Amniotic stem cell (primary cell): ENCODE measurements at places on chromosomes 3 and 15.

- DNase-seq = no peak
Observed at GRCh38 chr3:16289144-16289889, 24.3 kb downstream of the OXNAD1 start.

DNA sequence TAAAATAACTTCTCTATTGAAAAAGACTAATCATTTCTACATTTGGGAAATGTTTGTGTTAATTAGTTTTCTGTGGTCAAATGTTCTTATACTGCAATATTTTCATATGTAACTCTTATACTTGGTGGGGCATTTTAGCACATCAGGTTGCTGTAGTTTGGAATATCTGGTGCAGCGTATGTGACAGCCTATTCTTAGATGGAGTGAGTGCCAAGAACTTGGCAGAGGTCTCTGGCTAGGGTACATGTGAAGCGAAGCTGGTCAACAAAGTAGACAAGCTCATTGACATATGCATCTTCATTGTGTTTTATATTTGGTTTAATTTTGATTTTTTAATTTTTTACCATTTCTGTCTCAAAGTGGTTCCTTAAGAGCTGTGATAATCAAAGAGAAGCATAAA, 53.2 kb downstream of the CHAC1 start:
- DNase-seq = no peak

GRCh38 chr15:39472621-39473297, 108.1 kb upstream of the THBS1 start:
- no peak for DNase-seq

DNA sequence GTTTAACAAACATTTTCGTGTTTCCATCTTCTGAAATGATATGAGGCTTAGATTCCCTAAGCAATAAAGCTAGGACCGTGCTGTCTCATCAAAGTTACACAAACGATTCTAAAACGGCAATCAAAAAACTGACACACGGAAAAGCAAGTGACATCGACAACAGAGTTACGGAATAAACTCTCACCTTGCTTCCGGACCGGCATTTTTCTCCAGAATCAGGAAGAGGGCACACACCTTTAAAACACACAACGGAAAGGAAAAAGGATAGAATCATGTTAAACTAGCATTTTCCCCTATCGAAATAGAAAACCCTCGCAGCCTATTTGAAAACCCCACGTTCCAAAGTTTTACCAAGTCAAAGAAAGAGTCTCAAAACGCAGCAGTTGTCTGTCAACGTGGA, 1.4 kb downstream of the DLG1 start:
- no peak for DNase-seq

DNA sequence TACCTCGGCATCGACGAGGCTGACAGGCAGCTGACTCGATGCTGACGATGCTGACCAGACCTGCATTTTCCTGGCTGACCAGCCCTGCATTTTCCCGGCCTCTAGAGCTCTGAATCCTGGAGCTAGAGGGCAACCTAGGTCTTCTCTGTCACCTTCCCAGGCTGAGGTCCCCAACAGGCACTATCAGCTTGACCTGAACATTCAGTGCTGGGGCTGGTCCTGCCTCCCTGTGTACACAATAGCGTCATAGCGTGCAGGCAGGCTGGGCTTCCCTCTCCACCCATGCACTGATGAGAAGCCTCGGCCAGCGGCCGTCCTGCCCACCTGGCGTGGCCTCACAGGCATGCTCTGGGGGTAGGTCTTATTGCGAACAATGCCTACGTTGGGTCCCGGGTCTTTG, 62.3 kb upstream of the SNRPA1 start:
- DNase-seq = no peak

DNA sequence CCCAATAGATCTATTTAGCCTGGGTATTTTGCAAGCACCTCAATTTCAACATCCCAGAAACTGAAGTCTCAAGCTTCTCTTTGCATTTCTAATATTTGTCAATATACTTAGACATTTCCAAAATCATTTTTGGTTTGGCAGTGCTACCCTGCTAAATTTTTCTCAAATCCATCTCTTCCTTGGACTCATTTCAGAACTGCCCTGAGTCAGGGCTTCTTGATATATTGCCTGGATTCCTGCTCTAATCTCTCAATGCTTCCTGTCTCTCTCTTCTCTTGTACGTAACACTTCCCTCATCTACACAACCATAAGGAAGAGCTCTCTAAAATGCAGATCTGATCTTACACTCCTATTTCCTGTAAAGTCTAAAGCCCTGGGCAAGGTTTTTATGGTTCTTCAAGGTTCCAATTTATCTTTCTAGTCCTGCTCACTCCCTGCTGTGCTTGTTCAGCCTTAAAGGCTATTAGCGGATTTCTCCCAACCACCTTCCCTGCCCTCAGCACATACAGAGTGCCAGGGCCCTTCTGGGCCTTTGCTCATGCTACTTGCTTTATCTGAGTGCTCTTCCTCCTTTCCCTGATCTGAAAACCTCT, 53.0 kb upstream of the MME start:
- DNase-seq = no peak

DNA sequence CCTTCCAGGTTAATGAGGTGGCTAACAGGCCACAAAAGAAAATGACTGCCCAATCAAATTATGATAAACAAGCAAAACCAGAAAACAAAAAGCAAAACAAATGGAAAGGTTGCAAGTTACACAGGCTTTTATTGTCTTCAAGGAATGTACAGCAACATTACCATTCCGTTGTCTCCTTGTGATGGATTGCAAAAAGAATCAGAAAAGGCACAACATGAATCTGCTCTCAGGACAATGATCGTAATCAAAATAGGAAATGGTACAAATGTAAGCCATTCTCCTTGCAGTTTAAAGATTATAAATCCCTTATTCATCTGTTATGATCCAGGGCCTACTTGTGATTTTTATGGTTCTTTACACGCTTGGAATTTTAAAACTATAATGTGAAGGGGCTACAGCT, 125.8 kb downstream of the ECT2 start:
- DNase-seq = no peak
